ENCODE measurements at places on chromosomes 7 and 10. TPM values are rescaled to one million over a fixed set of nuclear protein-coding genes. Genes with fewer than 3 reads are reported as not detected.

The C10orf105 gene
- 0.48 TPM for total RNA-seq

DNA sequence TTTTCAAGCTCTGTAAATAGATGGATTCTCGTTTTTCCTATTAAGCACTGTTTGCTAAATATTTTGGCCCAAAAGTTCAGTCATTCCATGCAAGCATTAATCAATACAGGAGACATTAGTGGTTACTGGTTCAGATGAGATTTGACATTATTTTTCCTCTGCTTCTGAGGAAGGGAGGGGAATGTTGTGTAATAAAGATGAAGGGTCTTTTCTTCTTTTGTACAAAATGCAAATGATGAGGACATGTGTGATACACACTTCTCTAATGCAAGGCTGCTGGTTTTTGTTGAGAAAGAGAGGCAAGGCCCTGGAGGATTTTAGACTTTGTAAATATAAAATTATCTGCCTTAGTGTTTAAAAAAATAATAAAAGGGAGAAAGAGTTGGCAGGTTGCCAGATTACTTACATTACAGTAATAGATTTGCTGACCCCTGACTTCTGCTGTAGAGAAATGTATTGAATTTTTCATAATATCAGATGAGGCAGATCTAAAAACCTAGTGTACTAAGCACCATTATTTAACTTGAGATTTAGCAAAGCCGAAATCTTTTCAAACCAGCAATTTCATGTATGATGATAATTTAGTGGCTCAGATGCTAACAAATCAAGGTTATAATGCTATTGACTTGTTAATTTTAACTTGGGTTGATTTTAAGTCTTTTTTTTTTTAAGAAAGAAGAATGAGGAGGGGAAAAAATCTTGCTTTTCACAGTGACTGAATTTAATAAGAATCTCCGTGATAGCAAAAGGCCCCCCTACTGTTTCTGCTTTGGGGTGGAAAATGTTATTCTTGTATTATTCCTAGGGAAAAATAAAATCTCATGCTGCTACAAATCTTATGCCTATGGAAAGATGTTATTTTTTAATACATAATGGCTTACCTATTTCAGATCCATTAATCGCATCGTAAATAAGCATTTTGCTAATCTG is 180.1 kb downstream of the ARID5B start:
- no peak for DNase-seq

GRCh38 chr10:124866812-124867211 is 65.2 kb downstream of the ABRAXAS2 start:
- no peak for DNase-seq

The HOGA1 gene
- total RNA-seq, result 0.28 TPM
